ENCODE measurements at places on chromosomes 2 and 18.
A peak's percentile ranks its signal among the peaks of the same experiment; 100 is the strongest.

- peak; percentile 38 for DNase-seq
Measured at GRCh38 chr2:218166791-218167190, at the start of gene CXCR1. Gene CXCR1 (minus strand): TSS chr2:218166962. CDS start chr2:218165211, 1,751 bp downstream.

DNA sequence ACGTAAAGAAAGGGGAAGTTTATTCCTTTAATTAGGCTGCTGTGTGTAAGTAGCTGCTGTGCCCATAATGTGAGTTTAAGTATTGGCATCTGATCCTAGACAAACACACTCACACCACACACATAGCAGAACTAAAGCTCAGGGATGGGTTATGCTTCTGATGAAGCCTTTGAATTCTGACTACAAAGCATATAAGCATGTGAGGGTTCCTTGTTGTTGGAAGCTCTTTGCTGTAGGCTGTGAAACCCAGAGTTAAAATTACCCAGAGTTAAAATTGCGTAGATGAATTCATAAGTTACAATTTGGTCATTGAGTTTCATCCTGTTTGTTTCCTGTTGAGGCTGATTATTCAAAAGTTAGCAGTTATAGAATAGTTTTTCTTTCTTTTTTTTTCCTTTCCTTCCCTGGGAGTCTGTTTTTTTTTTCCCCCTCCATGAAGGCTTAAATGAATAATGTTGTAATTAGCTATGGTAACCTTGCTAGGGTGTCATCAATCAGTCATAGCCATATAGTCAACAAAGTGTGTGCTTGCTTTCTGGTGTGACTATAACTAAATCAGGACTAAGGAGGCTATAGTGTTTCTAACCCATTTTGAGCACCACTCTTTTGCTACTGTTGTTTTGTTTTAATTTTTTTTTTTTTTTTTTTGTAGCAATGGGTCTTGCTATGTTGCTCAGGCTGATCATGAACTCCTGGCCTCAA, 426.1 kb downstream of the PARD3B start:
- no peak for DNase-seq

GRCh38 chr18:6405237-6406074, 9.3 kb downstream of the L3MBTL4 start:
- DNase-seq: no peak

DNA sequence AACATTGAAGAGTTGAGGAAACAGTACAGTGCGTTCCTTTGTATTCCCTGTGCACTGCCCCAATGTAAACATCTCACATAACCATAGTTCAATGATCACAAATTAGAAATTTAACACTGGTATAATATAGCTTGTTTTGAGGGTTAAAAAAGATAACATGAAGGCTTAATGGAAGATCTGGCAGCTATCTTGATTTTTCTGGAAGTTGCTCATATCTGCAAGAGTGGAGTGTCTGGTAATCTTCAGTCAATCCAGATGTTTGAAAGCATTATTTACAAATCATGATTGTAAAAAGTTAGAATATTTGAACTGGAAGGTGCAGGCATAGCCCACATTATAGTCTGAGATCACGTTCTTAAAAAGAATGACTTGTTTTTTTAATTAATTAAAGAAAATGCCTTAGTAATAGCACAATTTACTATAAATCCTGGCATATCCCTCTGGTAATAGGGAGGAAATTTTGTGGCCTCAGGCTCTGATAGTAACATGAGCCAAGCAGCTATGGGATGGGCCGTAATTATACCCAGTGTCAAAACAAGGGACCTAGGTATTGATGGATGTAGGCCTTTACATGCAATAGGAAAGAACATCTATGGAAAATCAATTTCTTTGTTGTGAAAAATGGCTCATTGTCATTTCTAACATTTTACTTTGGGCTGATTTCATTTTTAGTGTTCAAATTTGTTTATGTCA, 418.0 kb downstream of the THSD7B start:
- no peak for DNase-seq

DNA sequence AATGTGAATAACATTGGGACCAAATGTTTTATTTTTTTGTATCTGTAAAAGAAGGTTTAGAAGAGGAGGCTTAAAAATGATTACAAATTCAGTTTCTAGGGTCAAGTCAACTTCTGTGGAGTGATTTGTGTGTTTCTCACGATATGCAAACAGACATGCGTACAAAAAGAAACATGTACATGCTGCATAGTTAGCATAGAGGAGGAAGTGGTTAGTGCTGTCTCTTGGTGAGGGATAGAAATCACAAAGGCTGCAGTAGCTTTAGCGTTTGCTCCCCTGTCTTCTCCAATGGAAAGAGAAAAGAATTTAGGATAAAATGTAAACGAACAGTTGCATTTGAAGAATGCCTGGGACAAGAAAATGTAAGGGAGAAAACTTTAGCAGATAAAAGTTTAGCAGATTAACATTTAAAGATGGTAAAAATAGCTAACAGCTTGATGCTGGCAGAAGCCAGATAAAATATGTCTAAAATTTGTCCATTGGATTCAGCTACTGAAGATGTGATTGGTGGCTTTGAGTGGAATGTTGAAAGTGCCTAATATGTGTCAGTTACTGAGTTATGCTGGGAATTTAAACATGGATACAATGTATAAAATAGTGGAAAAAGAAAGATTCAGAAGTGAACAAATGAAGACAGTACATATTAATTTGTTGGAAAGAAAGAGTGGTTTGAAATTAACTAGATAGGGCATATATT, 44.9 kb downstream of the MALT1 start:
- DNase-seq: no peak

DNA sequence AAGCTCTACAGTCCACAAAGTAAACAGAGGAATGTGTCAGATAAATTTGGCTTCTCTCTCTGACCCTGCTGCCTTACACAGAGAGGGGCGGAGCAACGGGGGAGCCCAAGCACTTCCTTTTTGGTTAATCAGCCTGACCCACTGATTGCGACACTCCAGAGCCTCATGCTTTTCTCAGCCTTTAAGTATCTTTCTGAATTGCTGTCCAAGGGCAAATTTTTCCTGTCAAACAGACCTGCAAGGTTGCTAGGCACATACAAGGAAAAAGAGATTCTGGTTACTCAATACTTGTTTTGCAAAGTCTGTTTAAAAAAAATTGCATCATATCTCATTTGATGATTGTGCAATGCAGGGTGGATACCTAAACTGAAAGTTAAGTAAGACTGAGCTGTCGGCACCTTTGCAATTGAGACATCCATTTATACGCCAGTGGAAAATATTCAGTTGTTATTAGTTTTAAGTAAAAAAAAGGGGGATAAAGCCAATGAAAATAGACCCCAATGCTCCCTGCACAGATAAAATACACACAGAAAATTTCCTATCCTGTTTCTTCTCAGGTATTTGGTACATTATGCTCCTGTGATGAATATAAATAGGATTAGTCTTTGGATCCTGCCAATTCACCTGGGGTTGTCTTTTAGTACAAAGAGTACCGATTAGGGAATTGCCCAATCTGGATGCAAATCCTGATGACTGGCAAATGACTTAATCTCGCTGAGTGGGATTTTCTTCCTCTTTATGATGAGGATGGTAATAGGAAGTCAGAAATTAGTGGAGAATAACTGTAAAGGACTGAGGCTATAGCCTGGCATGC, 260.2 kb upstream of the TRIB2 start:
- peak; percentile 18 for DNase-seq

GRCh38 chr2:112831513-112831845, 5.1 kb downstream of the IL1B start:
- DNase-seq: no peak

DNA sequence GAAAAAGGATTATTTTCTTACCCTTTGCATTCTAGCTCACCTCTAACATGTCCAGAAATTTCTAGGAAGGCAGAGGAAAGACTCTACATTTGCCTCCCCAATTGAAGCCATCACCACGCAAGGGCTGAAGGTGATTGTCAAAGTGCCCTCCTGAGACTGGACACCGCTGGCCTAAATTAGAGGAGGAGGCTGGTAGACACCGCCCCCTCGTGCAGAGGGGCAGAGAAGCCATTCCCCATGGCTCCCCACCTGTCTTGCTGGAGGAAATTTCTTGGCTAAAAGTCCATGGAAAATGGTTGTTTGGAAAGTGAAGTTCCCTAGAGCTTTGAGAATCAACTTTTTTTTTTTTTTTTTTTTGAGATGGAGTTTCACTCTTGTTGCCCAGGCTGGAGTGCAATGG, 31.3 kb upstream of the CREB1 start:
- no peak for DNase-seq

DNA sequence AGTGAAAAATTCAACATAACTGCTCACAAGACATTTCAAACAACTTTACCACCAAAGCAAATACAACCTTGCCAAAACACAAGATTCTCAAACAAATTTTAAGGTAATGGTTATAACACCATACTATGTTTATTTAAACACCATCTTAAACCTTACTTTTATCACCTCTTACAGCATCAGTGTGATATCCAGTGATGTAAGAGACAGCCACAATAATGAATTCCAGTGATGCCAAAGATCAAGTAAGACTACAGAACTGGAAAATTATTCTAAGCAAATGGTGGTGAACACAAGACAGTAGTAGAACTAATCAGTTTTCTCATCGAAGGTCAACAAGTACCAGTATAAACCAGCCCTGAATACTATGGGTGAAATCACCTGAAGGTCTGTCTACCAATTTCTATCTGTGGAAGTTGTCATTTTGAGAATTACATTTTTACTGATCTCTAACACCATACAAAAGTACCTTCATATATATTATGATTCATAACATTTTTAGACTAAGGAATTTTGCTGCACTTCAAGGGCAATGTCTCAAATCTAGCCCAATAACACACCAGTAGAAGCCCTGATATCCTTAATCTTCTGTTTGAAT, 146.2 kb downstream of the RBMS1 start:
- DNase-seq: no peak

- DNase-seq: peak; percentile 92
Measured at GRCh38 chr2:235610696-235611257, 116.9 kb downstream of the AGAP1 start.

DNA sequence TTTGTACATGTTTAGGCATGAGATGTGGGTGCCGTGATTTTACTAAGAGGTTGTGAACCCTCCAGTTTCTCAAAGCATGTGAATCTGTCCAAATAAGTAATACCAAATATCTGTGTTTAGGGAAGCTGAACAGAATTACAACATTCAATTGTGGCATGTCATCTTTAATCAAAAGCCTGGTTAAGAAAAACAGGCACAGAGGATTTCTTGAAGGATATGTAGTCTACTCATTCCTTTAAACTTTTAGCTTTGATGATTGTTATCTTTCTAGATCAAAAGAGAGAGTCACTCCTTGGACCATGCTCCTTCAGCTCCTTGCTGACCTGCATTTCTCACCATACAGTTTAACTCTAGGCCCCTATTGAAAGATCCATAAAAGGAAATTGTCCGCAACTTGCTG, 296.8 kb downstream of the STK39 start:
- no peak for DNase-seq

DNA sequence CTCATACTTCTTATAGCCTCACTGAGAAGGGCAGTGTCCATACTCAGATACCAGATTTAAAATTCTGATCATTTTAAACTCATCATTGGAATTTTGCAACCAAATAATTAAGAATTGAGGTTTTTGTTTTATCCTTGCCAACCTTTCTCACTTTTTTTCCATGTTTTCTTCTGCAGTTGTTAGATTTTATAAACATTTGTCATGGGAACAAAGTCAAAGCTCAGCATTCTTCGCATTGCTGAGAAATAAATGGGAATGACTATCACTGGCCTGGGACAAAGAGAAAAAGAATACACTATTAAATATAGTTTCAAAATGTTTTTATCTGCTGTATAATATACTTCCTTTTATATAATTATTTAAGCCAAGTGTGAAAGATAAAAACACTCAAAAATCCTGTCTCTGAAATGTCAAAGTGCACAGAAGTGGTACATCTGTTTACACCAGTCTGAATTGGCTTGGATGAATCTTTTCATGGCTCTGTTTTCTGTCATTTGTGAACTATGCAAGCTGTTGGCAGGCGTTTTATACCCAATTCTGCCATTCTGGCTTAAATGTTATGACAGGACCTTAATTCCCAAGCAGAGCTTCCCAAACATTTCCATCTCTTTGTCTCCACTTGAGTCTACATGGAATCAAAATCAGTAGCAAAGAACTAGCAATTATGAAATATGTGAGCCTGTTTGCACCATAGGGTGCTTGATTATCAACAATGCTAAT, 249.3 kb upstream of the SYT4 start:
- no peak for DNase-seq

DNA sequence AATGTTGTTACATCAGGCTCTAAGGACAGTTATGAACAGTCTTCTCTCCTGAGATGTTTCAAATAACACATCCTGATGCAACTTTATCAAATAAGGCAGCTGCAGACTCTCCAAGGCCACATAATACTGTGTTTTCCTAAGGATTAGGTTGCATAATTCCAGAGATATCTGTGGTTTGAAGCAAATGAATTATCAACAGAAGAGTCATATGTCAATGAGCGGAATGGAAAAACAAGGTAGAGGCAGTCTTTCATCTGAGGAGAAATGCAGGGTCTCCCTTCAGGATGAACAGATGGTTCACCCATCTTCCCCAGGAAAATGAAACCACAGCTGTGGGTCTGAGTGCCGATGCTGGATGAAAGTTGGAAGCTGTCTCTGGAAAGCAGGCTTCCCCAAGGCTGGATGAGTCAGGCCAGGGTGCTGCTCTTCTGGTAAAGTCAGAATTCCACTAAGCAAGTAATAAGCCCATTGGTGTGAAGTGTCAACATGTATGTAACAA, 22.2 kb downstream of the LYG1 start:
- DNase-seq: no peak

Measured in RPMI8226 (cell line).